Peyer's patch (tissue), 4 donors: ENCODE measurements at places on chromosomes 6 and 20. TPM values are rescaled to one million over a fixed set of nuclear protein-coding genes. Genes with fewer than 3 reads are reported as not detected.

The EEF1E1 gene
- 6.2 TPM for total RNA-seq

The CD93 gene
- total RNA-seq: 10.7 TPM

GRCh38 chr20:20824924-20825584 is 112.6 kb upstream of the RALGAPA2 start:
- no peak overlapping the region for H3K27ac ChIP-seq
- peak; percentile 18 for DNase-seq
- H3K27me3 ChIP-seq: no peaks in the 10 kb centered on the region
- no peak overlapping the region for H3K4me3 ChIP-seq

DNA sequence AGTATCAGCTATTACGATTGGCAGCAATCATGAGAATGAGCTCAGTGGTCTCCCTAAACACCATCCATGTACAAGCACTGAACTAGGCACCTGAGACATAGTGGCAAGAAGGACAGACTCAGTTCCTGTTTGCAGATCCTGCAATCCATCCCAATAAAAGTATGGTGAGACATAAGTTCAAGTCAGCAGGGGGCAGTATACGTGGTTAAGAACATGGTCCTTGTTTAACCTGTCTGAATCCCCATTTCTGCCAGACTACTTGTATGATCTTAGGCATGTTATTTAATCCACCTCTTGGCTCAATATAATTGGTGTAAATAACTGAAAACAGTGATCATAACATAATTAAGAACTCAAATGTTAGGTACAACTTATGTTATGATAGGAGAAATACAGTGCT is 33.2 kb upstream of the PNISR start:
- H3K27me3 ChIP-seq: no peaks in the 10 kb centered on the region
- DNase-seq: no peak
- H3K36me3 ChIP-seq: no peaks in the 10 kb centered on the region

GRCh38 chr6:138818496-138819194 is 22.8 kb downstream of the ECT2L start:
- no peaks in the 10 kb centered on the region for H3K27me3 ChIP-seq
- peaks cover 11% of the 10 kb centered on the region for H3K4me1 ChIP-seq
- no peak for DNase-seq
- H3K4me3 ChIP-seq: no peak overlapping the region
